ENCODE measurements at places on chromosomes 3 and 15.

DNA sequence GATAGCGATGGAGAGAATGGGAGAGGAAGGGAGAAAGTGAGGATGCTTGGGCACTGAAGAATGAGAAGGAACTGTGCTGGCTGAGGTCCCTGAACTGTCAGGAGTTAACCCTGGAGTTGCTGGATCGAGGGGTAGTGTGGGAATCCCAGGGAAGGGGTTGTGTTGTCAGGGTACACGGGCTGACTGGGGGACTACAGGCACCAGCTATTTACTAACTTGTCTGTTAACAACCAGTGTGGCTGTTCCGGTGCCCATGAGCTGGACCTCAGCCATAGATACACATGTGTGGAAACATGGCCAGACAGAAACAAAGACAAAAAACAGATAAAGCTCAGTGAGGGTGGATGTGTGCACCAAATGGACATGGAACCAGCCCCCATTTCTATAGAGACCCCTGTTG lies 55.1 kb downstream of the GASK1A start:
- no peak for DNase-seq

- DNase-seq: no peak
Measured at GRCh38 chr15:96869122-96869521, 538.6 kb downstream of the NR2F2 start.

- DNase-seq: no peak
Measured at GRCh38 chr15:22904736-22905135, 66.3 kb downstream of the NIPA2 start.

DNA sequence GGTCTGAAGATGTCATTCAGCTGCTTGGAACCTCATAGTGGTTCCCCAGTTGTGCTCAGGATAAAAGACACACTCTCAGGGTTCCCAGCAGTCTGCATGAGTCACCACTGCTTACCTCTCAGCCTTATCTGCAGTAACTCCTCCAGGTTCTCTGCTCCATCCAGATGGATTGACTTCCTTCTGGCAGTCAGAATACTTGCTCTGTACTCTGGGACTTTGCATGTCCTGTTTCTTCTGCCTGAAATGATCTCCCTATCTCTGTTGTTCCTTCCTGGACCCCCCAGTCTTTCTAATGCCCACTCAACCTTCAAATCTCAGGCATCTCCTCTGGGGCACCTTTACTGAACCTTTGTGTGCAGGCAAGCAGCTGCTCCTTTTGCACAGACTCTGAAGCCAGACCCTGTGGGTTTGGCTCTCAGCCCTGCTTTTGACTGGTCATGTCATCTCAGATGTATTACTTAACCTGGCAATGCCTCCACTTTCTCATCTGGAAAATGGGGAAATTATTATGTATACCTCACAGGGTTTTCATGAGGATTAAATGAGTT lies 38.4 kb downstream of the ITPR1 start:
- DNase-seq: no peak

DNA sequence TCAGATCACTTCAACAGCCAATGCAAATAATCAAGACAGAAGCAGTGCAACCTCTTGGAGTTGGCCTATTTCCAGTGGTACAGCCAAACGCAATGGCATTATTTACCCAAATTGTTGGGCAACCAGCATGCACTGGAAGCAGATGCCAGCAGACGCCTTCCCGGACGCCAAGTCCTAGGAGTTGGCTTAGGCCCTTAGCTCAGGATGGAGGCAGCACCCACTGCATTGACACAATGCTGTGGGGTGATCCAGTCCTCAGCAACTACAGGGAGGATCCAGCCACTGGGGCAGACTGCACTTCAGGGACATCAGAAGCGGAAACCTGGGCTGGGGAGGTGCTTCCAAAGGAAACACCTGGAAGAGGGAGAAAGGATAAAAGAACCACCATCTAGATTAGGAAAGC lies 290.4 kb downstream of the FAM43A start:
- DNase-seq: no peak

GRCh38 chr15:34655326-34655725 lies 71.9 kb upstream of the GOLGA8B start:
- no peak for DNase-seq

DNA sequence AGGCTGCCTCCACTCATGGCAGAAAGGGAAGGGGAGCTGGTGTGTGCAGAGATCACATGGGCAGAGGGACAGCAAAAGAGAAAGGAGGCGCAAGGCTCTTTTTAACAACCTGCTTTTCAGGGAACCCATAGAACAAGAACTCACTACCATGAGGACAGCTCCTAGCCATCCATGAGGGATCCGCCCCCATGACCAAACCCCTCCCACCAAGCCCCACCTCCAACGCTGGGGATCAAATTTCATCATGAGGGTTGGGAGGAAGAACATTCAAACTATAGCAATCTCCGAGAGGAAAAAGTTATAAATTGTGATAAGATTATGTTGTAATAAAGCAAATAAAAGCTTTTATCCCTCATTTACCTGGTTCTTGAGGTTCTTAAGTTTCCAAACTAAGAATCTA lies 84.7 kb upstream of the LMCD1 start:
- no peak for DNase-seq

DNA sequence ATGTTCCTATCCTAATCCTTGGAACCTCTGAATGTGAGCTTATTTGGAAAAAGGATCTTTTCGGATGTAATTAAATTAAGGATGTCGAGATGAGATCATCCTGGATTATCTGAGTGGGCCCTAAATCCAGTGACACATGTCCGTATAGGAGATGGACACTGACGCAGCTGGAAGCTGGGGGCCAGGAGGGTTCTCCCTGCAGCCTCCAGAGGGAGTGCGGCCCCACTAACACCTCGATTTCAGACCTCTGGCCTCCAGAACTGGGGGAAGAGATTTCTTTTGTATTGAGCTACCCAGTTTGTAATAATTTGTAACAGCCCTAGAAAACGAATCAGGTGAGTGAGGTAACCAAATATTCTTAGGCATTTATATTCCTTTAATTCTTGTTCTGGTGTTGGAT lies 2.5 kb downstream of the DNAJB8 start:
- no peak for DNase-seq

DNA sequence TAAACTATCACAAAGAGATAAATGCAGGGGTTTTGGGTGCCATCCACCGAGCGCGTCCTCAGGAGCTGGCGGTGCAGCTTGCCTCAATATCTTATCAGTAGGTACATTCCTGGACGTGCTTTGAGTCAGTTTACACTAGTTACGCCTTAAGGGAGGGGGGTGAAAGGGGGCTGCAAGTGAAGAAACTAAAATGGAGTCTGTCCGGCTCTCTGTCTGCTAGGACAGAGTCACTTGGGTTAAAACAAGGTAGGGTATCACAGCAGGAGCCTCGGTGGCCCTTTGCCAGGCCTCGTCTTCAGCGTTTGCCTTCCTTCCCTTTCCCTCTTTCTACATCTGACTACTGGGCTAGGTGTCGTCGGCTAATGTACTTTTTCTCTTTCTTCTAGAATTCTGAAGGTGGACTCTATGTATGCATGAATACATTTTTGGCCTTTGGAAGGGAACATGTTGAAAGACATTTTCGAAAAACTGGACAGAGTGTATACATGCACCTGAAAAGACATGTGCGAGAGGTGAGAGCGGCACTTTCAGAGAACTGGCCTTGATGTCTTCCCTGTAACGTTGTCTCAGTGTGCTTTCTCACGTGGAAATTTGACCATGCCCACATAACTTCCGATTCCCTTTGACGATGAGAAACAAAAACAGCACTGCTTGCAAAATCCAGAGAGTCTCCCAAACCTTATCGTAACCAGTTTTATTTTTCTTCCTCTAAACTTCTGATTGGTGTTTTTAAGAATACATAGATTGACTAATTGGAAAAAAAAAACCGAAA lies 28.8 kb downstream of the USP13 start:
- DNase-seq: no peak

GRCh38 chr3:45939341-45939771 lies 3.9 kb upstream of the CXCR6 start:
- no peak for DNase-seq

- no peak for DNase-seq
Measured at GRCh38 chr3:57354768-57355167, 62.3 kb upstream of the ASB14 start.

DNA sequence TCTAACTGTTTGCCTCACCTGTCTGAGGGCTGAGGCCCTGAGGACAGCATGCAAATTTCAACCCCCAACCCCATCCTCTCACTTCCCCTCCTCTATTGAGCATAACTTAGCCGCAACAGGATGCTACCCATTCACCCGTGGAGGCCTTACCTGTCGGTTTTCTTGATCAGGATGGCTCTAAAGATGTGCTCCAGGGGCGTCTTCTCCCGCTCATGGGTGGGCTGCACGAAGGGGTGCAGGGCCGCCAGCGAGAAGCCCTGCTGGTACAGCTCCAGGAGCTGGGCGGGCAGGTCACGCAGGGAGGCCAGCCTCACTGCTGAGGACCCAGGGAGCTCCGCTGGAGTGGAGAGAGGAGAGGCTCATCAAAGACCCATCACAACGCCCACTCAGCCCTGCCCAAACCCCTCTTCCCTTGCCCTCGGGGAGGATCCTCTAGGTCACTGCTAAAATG lies 79.8 kb downstream of the RFTN1 start:
- no peak for DNase-seq
